AG08396 (cell line): ENCODE measurements at places on chromosomes 11 and 22.

GRCh38 chr11:44493930-44494329 lies 71.5 kb upstream of the CD82 start:
- DNase-seq, result no peak

DNA sequence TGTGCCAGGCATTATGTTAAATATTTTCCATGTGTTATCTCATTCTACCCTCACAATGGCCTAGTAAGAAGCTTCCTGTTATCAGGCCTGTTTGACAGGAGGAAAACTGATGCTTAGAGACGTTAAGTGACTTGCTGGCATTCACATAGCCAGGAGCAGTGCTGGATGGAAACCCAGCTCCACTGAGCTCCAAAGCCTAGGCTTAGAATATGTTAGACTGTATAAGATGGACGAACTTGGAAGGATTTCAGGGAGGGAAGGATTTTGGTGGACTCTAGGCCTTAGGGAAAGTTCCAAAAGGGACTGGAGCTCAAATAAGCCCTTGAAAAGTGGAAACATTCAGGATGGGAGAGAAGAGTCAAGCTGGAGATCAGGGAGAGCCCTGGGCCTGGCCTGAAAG lies 2.1 kb downstream of the CD44 start:
- no peak for DNase-seq

- no peak for DNase-seq
Measured at GRCh38 chr11:96169250-96169649, 173.7 kb downstream of the MAML2 start.

- DNase-seq, result no peak
Measured at GRCh38 chr11:94853836-94854235, 85.7 kb downstream of the AMOTL1 start.

- no peak for DNase-seq
Measured at GRCh38 chr11:124068601-124069110, 27.5 kb upstream of the OR10G7 start.

DNA sequence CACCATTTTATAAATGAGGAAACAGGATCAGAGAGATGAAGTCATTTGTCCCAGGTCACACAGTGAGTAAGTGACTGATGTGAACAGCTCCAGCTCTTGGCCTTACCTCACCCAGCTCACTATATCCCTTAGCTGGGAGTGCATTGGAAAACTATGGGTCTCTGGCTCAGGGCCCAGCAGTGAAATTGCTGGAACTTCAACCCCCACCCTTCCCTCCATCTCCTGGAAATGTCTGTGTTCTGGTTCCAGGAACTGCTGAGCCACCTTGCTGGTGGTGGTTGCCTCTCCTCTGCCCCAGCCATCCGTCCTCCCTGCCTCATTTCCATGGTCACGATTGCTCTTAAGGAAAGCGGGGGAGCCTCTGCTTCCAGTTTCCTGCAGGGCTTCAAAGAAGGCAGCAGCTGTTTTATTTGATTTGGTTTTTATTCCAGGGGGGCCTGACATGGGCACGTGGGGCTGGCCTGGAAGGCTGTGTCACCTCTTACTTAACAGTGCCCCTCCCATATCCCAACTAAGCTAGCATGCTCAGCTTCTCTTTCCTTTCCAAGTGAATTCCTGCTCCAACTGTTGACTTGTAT lies 46.2 kb upstream of the CSTF3 start:
- no peak for DNase-seq

- DNase-seq, result peak; percentile 65
Measured at GRCh38 chr22:38872831-38873248, 824 bp upstream of the CBX6 start.

DNA sequence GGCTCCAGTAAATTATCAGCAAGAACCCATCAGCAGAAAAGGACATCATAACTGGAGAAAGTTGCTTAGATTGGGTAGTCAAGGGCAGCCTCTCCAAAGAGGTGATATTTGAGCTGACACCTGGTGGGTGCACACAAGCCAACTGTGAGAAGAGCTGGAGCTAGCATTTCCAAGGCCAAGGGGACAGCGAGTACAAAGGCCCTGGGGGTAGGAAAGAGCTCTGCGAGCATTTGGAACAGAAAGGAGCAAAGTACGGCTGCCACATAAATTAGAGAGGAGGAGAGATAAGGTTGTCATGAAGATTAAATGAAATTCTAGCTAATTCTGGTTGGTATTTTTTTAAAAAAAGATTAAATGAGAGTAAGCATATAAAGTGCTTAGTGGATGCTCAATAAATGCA lies 21.7 kb upstream of the SMCO4 start:
- no peak for DNase-seq

DNA sequence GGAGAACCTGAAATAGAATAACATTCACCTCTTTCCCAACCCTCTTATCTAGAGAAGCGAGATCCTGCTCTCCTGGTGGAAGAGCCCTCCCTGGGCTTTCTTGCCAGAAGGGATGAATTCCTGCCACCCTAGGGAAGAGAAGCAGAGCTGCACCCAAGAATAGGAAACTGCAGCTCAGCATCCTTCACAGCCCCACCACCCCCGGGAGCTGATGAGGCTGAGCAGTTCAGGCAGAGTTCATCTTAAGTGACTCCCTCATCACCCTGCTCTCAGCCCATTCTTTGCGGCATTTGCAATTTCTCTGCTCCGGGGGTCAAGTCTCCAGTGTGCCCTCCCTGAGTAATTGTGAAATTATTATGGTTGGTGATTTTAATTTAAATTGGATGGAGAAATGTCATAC lies 514.9 kb downstream of the BUD13 start:
- DNase-seq, result no peak

DNA sequence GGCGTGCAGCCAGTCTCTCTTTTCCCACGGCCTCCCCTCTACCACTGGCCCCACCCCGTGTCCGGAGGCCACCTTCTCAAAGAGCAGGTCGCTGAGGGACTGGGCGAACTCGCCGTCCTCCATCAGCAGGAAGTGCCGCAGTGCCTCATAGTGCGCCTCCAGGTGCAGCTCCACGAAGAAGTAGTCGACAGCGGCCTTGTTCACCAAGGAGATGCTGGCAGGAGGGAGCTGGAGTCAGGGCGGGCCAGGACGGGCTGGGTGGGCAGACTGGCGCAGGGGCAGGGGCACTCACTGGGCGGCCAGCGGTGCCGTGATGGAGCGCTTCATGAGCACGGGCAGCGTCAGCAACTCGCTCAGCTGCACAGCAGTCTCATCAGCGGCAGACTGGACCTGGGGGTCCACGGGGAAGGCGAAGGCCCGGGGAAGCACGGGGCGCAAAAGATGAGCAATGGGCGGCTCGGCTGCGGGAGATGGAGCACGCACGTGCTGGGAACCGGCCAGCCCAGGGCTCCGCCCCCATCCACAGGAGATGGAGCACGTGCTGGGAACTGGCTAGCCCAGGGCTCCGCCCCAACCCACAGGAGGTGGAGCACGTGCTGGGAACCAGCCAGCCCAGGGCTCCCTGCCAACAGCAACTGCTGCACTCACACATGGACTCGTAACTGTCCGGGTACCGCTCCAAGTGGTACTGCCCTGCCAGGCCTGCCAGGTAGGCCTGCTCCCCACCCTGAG lies 18.4 kb downstream of the SELENOO start:
- peak; percentile 94 for DNase-seq

DNA sequence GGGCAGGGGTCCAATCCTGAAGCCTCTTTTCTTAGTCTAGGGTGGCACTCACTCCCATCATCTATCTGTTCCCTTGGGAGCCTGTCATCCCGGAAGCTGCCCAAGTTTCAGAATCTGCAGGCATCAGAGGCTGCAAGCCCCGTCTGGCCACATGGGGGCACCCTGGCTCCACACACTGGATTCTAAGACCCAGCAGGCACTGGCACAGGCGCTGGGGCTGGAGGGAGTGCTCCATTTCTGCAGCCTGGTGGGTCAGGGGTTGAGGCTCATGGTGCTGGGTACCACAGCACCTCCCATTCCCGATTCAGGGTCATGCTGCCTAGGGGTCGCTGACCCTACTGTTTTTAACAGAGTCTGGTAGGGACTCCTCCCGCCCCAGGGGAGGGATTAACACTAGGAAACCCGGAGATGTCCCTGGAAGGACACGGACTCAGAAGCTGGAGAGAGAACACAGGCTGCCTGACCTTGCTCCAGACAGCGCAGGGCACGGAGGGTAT lies 243.9 kb upstream of the SYN3 start:
- DNase-seq, result peak; percentile 80

DNA sequence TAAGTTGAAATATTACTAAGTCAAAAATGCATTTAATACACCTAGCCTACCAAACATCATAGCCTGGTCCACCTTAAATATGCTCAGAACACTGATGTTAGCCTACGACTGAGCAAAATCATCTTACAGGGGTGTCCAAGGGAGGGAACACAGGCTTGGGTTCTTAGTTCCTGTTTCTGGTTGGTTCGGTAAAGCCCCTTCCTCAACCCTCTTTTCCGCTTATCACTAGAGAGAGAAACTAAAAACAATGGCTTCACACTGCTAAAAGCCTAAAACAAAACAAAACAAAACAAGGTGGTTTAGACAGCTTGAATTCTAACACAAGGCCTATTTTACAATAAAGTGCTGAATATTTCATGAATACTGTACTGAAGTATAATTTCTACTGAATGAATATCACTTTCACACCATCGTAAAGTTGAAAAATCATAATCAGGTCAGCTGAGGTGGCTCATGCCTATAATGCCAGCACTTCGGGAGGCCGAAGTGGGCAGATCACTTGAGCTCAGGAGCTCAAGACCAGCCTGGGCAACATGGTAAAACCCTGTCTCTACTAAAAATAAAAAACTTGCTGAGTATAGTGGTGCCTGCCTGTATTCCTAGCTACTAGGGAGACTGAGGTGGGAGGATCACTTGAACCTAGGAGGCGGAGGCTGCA lies 118.0 kb downstream of the SIK3 start:
- DNase-seq, result no peak

GRCh38 chr11:9607511-9607899 lies 34.0 kb downstream of the WEE1 start:
- no peak for DNase-seq

DNA sequence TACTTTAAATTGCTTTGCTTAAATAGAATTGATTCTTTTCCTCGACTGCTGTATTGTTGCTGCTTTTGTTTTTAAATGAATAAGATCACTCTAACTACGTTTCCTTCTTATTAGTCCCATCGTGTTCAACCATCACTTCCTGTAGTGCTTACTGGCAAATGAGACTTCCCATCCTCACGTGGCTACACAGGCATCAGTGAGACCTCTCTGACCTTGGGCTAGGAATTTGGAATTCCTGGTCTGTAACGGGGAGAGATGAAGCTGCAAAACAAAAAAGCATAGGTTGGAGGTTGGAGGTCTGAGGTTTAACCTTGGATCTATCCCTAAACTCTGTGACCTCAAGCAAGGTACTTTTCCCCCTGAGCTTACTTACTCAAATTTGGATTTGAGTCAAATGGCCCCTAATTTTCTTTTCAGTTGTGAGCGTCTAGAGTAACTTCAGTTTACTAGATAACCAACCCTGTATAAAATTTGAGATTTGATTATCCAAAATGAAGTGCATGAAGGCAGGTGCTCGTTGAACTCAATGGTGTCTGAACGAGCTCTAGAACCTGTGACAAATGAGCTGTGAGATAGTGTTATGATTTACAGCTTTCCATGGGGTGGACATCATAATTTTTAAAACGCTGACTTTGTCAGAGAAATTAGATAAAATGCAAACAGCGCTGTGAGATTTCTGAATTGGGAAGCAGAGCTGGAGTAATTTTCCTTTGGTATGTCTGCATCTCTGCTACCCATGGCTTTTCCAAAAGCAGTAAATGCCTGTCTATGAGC lies 151.2 kb downstream of the DBX1 start:
- DNase-seq, result no peak

DNA sequence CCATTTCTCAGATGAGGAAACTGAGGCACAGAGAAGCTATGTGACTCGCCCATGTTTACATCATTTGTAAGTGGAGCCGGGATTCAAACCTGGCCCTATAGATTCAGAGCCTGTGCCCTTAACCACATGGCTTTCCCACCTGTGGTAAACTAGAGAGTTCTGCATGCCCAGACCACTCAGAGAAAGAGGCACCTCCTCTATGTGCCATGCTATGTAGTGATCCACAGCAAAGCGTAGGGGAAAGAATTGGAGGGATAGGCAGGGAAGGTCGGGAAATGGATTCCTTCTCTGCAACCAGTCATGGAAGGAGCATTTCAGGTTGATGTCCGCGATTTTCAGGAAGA lies 15.4 kb upstream of the POU2AF2 start:
- DNase-seq, result no peak

DNA sequence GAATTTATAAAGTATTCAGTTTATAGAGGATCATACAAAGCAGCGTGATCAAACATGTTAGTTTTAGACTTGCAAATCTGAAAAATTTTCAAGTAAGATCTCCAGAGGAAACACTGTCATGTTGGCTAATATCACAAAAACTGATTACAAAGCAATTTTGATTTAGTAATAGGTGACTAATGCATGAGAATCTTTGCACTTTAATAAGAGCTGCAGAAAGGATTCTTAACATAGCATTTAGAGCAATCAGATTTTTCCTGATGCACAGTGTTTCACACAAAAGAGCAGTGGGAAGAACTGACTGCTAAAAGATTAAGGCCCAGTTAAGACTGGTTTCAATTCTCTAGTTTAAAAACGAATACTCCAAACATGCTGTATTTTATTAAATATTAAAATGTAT lies 321.2 kb downstream of the GUCY1A2 start:
- DNase-seq, result no peak

GRCh38 chr11:112306230-112306629 lies 45.6 kb upstream of the PLET1 start:
- no peak for DNase-seq

DNA sequence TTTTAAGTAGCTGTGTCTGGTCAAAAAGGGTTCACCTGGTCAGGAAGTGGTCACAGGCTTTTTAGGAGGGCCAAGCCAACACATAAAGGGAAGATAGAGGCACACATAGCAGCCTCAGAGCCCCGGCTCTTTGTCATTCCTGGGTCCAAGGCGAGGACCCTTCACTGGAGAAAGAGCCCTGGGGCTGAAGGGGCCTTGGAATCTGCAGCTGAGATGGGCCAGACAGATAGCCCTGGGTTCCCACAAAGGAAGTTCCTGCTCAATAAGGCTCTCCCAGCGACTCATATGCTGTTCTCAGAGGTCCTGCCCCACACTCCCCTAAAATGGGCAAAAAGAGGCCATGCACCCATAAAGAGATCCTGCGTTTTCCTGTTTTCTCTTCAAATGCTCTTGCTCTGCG lies 77.7 kb downstream of the LINC01488 start:
- DNase-seq, result no peak
